Upper lobe of right lung (tissue), 1 donor: ENCODE measurements at places on chromosomes 1 and 21. TPM values are rescaled to one million over a fixed set of nuclear protein-coding genes. Genes with fewer than 3 reads are reported as not detected.

The SSR2 gene
- total RNA-seq = 231 TPM

DNA sequence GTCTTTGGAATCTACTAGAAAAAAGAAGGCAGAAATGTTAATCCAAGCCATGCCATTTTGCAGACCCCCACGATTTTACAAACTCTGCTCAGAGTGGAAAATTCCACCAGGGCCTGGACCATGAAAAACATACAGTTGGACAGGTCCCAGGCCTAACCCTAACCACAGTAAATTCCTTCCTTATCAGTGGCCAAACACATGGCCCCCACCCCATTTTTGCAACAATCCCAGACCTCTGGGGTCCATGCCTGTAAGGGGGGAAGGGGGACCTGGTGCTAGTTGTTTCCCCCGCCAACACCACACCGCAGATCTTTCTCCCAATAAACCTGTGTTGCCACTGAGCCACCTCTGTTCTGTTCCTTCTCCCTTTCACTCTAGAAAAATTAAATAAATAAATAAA is 1352.7 kb downstream of the AMY1C start:
- no peak for DNase-seq

The CD52 gene
- 348 TPM for total RNA-seq

- peak; percentile 31 for DNase-seq
Measured at GRCh38 chr1:2645776-2646175, 13.0 kb upstream of the MMEL1 start.
